ENCODE measurements at places on chromosomes 6 and 20.

DNA sequence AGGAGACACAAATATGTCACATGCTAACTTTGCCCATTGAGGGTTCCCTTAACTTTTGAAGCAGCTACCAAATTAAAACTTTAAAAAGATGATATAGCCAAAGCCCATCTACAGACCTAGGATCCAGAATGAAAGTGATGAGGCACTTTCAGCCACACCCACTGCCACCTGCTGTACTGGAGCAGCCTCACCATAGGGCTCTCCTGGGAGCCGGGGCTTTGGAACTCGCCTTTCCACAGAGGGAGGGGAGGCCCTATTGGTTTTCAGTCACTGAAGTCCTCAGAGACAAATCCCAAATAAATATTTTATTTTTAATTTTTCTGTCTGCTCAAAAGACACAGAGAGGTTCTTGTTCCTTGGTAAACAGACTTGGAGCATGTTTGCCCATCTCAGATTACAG, 238.1 kb upstream of the TAB2 start:
- no peak for DNase-seq

- no peak for DNase-seq
Observed at GRCh38 chr20:63639093-63639975, 12.4 kb upstream of the GMEB2 start.

DNA sequence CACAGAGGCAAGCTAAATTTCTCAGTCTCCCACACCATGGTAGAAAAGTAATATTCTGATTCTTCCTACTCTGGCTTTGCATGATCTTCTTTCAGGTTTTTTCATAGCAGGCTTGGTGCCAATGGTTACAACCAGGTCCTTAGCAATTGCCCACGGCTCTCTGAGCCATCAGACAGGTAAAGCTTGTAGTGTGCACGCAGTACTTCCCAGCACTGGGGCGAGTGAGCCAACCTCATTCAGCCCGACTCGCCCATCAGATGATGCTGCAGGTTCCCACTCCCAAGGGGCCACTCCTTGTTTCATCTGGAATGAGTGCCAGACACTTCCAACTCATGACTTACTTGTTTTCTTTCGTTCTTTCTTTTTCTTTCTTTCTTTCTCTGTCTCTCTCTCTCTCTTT, 78.3 kb downstream of the PERP start:
- no peak for DNase-seq

GRCh38 chr6:4612636-4613171, 163.5 kb upstream of the CDYL start:
- DNase-seq: no peak

GRCh38 chr20:19839053-19839452, 81.0 kb downstream of the RIN2 start:
- DNase-seq: no peak

DNA sequence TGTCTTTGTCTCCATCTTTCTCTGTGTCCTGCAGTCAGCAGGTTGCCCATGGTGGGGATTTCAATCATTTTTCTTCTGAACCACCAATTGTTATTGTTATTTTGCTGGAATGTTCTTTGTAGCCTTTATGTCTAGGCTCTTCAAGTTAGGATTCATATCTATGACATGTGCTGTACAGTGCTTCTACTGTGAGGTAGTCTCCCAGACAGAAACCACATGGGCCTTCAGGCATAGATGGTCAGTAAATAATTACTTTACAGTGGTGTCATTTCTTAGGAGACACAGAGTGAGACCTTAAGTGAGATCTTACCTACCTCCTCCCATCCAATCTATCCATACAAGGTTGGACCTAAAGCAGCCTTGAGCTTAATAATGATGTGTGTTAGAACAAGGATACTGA, 265.5 kb downstream of the ZFAND3 start:
- DNase-seq: no peak

GRCh38 chr20:2289475-2289874, 6.3 kb upstream of the TGM3 start:
- DNase-seq: no peak

GRCh38 chr6:53179961-53180651, 31.5 kb upstream of the GCM1 start:
- no peak for DNase-seq
